ENCODE measurements at places on chromosomes 6 and 20. TPM values are rescaled to one million over a fixed set of nuclear protein-coding genes. Genes with fewer than 3 reads are reported as not detected.
A peak's percentile ranks its signal among the peaks of the same experiment; 100 is the strongest.

DNA sequence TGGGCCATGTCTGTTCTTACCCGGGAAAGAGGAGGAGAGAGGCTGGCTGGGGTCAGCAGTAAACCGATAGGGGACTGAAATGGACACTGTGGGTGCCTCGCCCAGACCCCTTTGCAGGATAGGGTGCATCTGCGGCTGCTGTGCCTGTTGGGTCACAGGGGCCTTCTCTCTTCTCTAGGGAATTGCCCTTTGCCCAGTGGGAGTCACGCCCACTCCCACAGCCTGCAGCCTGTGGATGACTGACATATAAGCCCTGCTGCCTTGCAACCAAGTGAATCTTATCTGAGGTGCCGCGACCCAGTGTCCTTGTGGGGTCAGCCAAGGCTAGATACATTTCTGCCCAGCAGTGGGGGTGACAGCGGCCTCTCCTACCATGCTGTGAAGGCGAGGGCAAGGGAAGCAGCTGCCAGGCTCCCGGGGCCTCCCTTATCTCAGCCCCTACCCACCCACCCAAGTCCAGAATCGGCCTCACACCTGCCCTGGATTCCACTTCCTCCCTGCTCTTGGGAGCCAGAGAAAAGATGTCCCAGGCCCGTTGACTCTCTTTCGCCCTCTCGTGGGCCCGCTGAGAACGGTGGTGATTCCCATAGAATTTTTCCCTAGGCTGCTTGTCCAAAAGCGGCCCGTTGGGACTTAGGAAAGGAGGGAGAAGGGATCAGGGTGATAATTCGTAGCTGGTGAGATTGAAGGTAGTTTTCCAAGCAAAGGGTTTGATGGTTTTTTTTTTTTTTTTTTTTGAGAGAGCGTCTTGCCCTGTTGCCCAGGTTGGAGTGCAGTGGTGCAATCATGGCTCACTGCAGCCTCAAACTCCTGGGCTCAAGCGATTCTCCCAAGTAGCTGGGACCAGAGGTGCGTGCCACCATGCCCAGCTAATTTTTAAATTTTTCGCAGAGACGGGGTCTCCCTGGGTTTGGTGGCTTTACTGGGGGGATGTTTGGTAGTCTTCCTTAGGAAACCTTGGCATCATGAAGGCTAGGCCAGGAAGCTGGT is 76.4 kb upstream of the RNF24 start:
- peak; percentile 77 for DNase-seq

- DNase-seq: no peak
These were observed 27.6 kb downstream of the BCKDHB start for GRCh38 chr6:80134065-80134464.

DNA sequence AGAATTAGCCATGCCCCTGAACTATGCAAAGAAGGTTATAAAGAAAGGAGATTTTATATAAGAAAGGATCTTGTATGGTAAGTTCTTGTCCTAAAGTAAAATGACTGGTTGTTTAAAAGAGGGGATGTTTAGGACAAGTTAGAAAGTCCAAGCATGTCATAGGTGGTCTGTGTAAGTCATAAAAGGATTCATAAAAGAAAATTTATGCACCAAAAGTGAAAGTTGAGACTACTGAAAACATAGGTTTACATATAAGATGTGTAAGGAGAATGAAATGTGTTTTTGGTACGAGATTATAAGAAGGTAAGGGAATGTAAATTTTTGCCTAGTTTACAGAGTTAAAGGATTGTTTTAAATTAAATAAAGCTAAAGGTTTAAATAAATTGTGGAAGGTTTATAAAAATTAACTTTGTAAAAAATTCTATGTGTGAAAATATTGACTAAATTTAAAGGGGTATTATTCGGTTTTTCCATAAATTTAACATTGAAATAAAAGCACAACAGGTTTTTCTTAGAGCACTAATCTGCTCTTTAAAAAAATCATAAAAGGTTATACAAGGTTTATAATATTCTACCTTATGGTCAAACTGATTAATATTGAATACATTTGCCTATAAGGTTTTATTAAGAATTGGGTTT is 93.6 kb upstream of the UST start:
- peak; percentile 30 for DNase-seq

The ADAM33 gene
- total RNA-seq: 0.15 TPM

Data from M059J (cell line).